Uterus (tissue), 4 donors: ENCODE measurements at places on chromosomes 1 and 21. TPM values are rescaled to one million over a fixed set of nuclear protein-coding genes. Genes with fewer than 3 reads are reported as not detected.

DNA sequence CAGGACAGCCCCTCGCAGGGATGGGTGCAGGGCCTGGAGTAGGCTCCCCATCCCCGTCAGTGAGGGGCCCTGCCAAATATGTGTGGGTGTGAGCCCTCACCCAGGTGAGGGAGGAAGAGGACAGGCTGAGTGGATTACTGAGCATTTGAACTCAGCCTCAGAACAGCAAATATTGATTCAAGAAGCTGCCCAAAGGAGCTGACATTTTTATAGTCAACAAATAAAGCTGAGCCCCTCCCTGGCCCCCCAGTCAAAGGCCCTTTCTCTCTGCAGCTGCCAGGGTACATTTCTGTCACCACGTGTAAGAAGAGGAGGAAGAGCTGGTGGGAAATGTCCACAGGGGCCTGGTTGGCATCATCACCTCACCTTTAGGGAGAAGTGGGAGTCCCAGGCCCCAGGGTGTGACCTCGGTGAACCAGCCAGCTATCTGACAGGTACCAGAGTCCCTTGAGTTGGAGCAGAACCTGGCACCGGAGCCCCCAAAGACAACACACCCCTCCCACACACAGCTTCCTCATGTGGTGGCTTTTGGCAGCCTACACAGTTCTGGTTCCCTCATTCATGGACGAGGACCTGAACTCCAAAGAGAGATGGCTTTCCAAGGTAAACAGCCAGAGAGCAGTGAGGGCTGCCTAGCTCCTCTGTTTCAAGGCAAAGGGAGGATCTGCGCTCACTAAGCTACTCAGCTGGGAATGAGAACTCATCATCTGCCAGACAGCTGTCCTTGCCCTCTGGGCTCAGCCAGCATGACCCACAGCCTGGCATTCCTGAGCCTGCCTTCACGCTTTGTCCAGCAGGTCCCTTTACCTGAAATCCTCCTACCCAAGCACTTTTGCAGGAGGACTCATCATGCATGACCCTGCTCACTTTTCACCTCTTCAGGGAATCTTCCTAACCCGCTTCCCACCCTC is 43.0 kb upstream of the TENT5C start:
- no peaks in the 10 kb centered on the region for H3K27me3 ChIP-seq
- no peaks in the 10 kb centered on the region for H3K36me3 ChIP-seq
- H3K27ac ChIP-seq = no peak overlapping the region

Gene PDE4B
- total RNA-seq = 6.9 TPM

GRCh38 chr1:116270316-116271057 is 102.6 kb upstream of the ATP1A1 start:
- no peaks in the 10 kb centered on the region for H3K27me3 ChIP-seq
- no peaks in the 10 kb centered on the region for H3K4me1 ChIP-seq
- H3K36me3 ChIP-seq = no peaks in the 10 kb centered on the region
- H3K4me3 ChIP-seq = no peak overlapping the region
- DNase-seq = no peak

GRCh38 chr1:8165595-8166360 is 139.7 kb upstream of the ERRFI1 start:
- H3K27me3 ChIP-seq = no peaks in the 10 kb centered on the region
- DNase-seq = no peak
- no peak overlapping the region for H3K27ac ChIP-seq
- no peaks in the 10 kb centered on the region for H3K36me3 ChIP-seq

GRCh38 chr1:96962751-96963211 is 241.2 kb downstream of the PTBP2 start:
- no peak overlapping the region for H3K4me3 ChIP-seq
- no peak for DNase-seq
- H3K27ac ChIP-seq = peak overlapping the region; percentile 41
- no peaks in the 10 kb centered on the region for H3K27me3 ChIP-seq

Gene FOXO6
- not detected for total RNA-seq

- no peak for DNase-seq
- peak overlapping the region; percentile 26 for H3K27ac ChIP-seq
- no peaks in the 10 kb centered on the region for H3K36me3 ChIP-seq
Measured at GRCh38 chr1:183070923-183071618, 47.9 kb downstream of the LAMC1 start.

GRCh38 chr1:8435569-8436071 is 117.7 kb downstream of the SLC45A1 start:
- no peaks in the 10 kb centered on the region for H3K4me1 ChIP-seq
- no peak overlapping the region for H3K27ac ChIP-seq
- H3K27me3 ChIP-seq = no peaks in the 10 kb centered on the region
- no peak overlapping the region for H3K4me3 ChIP-seq
- DNase-seq = no peak

DNA sequence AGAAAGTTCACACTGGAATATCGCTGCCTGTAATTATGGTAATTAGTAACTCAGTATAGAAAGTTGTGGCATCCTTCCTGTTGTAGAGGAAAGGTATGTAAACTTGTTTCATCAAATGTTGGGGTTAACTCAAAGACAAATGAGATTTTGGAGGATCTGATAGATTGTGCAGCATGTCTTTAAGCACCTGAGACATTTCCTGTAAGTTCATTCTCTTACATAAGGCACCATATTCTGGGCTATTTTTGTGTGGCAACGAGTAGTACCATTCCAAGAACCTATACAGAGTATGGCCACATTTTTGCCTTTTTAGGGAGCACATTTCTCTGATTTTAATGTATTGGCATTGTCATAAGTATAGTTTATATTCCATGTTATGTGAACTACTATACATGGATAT is 88.8 kb downstream of the CDC14A start:
- H3K4me3 ChIP-seq = no peak overlapping the region
- H3K4me1 ChIP-seq = no peaks in the 10 kb centered on the region
- H3K27ac ChIP-seq = no peak overlapping the region

- no peak overlapping the region for H3K4me3 ChIP-seq
- H3K27ac ChIP-seq = peak overlapping the region; percentile 36
- H3K27me3 ChIP-seq = no peaks in the 10 kb centered on the region
- no peaks in the 10 kb centered on the region for H3K36me3 ChIP-seq
- H3K4me1 ChIP-seq = no peaks in the 10 kb centered on the region
Measured at GRCh38 chr1:117127795-117128194, 6.2 kb upstream of the TRIM45 start.

- no peaks in the 10 kb centered on the region for H3K27me3 ChIP-seq
- no peaks in the 10 kb centered on the region for H3K36me3 ChIP-seq
- H3K4me1 ChIP-seq = no peaks in the 10 kb centered on the region
Measured at GRCh38 chr1:30929135-30929889, 20.8 kb upstream of the SDC3 start.

GRCh38 chr1:18939398-18940302 is 16.8 kb downstream of the IFFO2 start:
- H3K27me3 ChIP-seq = no peaks in the 10 kb centered on the region
- H3K4me1 ChIP-seq = peaks cover 23% of the 10 kb centered on the region
- H3K27ac ChIP-seq = no peak overlapping the region
- H3K36me3 ChIP-seq = no peaks in the 10 kb centered on the region

Gene CLCNKA
- total RNA-seq = not detected
